ENCODE measurements at places on chromosomes 2 and 18.

GRCh38 chr18:957829-958228 lies 53.2 kb downstream of the ADCYAP1 start:
- H3K4me1 ChIP-seq, result no peaks in the 10 kb centered on the region
- no peaks in the 10 kb centered on the region for H3K27me3 ChIP-seq
- no peaks in the 10 kb centered on the region for H3K36me3 ChIP-seq
- H3K4me3 ChIP-seq, result no peak overlapping the region

GRCh38 chr2:213122725-213123124 lies 28.7 kb downstream of the IKZF2 start:
- no peak for DNase-seq
- H3K4me3 ChIP-seq, result no peak overlapping the region
- H3K27me3 ChIP-seq, result no peaks in the 10 kb centered on the region

- H3K4me1 ChIP-seq, result peaks cover 17% of the 10 kb centered on the region
- DNase-seq, result no peak
- no peak overlapping the region for H3K4me3 ChIP-seq
Measured at GRCh38 chr18:10114717-10115463, 201.1 kb downstream of the VAPA start.

GRCh38 chr2:233011702-233012131 lies 1.3 kb downstream of the NGEF start:
- no peaks in the 10 kb centered on the region for H3K4me1 ChIP-seq
- H3K27me3 ChIP-seq, result no peaks in the 10 kb centered on the region
- H3K36me3 ChIP-seq, result no peaks in the 10 kb centered on the region
- H3K27ac ChIP-seq, result no peak overlapping the region
- no peak overlapping the region for H3K4me3 ChIP-seq
- DNase-seq, result no peak

GRCh38 chr2:60453301-60453700 lies 100.2 kb downstream of the BCL11A start:
- no peak overlapping the region for H3K4me3 ChIP-seq
- no peaks in the 10 kb centered on the region for H3K4me1 ChIP-seq
- no peaks in the 10 kb centered on the region for H3K27me3 ChIP-seq
- no peak overlapping the region for H3K27ac ChIP-seq

DNA sequence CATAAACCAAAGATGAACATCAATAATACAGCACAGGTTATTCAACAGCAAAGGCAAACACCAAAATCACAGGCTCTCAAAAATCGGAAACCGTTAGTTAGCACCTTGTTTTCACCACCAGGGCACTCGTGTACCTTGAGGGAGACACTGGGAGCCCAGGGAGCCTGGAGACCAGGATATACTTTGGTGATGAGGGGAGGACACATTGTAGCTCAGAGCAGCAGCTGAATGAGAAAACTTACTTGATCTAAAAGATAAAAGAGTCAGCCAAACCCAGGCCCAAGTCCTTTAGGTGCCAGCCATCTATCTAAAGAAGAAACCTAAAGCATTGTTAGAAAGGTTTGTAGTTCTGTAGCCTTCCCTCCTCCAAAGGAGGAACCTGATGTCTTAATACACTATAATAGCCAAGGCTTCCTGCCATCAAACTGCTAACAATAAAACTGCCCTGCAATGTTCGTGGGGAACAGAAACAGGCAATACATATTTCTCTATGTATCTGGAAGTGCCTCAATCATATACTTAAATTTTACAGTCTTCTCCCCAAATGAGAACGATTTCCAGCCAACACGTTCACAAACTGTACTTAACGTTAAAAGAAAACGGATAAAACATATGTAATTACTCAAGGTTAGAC lies 19.3 kb downstream of the BCL11A start:
- DNase-seq, result no peak
- no peaks in the 10 kb centered on the region for H3K4me1 ChIP-seq
- no peaks in the 10 kb centered on the region for H3K27me3 ChIP-seq
- no peak overlapping the region for H3K4me3 ChIP-seq

DNA sequence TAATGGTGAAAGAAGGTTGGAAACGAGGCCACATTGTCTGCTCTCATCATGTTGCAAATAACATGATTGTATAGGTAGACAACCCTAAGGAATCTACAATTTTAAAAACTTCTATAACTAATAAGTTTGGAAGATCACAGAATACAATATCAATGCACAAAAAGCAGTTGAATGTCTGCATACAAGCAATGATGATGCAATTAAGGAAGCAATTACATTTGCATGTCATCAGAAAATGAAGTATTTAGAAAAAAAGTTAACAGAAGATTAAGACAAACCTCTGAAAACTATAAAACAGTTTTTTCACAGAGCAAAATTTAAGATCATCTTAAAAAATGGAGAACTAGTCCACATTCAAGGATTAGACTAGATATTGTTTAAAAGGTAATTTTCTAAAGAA lies 181.1 kb downstream of the METTL4 start:
- no peaks in the 10 kb centered on the region for H3K27me3 ChIP-seq
- no peak for DNase-seq
- H3K36me3 ChIP-seq, result no peaks in the 10 kb centered on the region
- H3K4me1 ChIP-seq, result no peaks in the 10 kb centered on the region
- H3K4me3 ChIP-seq, result no peak overlapping the region

DNA sequence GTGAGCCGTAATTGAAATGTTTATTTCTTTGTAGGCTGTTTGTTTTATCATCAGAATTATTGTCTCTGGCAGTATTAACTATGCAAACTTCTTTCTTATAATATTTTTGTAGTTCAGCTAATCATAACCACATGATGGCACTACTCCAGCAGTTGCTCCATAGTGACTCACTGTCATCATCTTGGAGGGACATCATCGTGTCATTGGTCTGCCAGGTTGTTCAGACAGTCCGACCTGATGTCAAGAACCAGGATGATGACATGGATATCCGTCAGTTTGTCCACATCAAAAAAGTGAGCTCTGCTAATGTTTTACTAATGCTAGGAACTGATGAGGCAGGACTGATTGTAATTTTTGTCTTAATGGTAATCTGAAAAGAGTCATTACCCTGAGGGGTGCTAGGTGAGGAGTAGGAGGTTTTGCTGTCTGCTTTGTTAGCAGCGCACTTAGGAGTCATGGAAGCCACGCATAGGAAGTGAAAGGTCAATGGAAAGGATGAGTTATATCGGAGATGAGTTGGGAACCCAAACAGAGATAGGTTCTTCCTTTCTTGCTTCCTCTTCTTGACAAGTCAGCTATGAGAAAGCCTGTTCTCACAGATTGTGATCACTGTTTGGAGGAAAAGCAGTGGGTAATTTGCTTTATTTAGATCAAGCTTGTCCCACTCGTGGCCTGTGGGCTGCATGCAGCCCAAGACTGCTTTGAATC lies 49.2 kb downstream of the PIKFYVE start:
- no peak overlapping the region for H3K4me3 ChIP-seq
- H3K27ac ChIP-seq, result no peak overlapping the region
- no peaks in the 10 kb centered on the region for H3K27me3 ChIP-seq
